HCEC 1CT (cell line): ENCODE measurements at places on chromosomes 12 and 14.

DNA sequence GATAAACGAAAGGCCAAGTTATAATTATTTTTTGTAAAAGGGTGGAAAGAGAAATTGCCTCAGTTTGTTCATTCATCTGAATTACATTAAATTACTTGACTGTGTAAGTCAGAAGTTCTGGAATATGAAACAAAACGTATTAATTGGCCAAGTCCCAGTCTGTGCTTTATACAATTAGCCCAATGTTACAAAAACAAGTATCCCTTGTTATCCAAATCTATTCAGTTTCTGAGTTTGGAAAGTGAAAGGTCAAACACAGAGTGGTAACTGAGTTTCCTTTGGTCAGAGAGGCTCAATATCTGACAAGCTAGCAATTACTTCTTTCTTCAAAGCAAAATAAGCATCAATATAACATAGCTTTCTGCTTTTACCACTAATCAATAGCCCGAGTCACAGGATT is 62.6 kb downstream of the SPPL3 start:
- DNase-seq = no peak

- DNase-seq = no peak
These were observed 51.0 kb downstream of the SSH1 start for GRCh38 chr12:108806346-108806745.

GRCh38 chr14:103550451-103551337 is 11.8 kb downstream of the BAG5 start:
- DNase-seq = no peak

GRCh38 chr14:100728962-100729361 is 2.3 kb downstream of the DLK1 start:
- no peak for DNase-seq

DNA sequence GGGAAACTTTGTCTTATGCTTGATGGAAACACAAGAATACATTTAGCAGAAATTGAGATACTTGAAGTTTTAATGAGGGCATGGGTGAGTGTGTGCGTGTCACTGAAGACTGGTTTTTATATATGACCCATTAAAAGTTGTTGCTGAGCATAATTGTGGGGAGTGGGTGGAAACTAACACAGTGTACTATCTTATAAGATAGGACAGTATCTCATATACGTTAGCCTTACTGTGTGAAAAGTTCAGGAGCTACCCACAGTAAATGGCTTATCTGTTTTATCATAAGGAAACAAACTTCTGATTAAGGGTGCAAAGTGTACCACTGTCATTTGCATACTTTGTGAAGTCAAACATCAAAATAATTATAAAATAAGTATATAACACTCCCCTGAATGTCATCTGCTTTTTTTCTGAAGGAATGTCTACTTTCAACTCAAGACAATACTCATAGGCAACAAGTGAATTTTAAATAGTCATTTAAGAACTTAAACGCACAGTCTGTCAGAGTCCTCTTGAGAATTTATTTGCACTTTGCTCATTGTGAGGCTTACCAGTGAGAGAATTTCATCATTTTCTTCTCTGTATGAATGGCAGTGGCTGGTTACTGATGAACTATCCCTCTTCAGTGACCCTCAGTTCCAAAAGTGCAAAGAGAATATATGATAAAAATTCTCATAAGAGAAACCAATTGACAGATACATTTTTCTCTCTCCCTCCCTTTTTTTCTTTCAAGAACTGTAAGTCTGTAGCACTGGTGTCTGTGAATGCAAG is 4.2 kb downstream of the PDE3A start:
- no peak for DNase-seq
